Fibroblast of skin of back (primary cell): ENCODE measurements at places on chromosomes 12 and 14.

DNA sequence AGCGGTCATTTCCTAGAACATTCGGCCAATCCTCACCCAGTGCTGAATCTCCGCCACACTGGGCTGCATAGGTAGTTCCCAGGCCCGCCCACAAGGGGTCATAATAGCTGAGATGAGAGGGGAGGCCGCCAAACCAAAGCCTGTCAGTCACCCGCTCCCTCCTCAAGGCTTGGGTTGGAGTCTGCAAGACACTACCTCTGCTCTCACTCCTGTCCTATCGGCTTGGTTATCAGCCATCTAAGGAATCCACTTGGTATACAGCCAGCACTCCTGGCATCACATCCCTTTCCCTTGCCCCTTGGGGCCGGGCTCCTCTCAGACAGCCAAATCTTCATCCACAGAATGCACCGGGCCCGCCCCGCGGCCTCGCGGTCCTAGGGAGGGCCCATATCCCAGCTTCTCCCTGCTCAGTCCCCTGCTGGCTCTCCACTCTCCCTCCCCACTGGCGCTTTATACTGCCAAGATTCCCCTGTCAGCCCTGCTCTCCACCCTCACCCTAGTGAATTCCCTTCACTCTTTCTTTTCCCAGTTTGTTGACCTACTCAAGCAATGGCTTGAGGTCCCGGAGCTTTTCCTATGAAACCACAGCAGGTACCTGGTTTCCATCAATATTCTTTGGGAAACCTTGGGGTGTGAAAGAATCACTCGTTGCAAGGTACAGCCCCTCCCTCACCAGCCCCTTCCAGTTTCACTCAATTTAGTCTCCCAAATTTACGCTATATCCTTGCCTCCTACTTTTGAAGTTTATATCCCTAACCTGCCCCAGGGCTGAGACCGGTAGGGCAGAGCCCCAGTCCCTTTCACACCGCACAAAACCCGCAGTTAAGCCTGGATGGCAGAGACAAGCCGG lies 1.4 kb downstream of the IFFO1 start:
- DNase-seq = peak; percentile 81

DNA sequence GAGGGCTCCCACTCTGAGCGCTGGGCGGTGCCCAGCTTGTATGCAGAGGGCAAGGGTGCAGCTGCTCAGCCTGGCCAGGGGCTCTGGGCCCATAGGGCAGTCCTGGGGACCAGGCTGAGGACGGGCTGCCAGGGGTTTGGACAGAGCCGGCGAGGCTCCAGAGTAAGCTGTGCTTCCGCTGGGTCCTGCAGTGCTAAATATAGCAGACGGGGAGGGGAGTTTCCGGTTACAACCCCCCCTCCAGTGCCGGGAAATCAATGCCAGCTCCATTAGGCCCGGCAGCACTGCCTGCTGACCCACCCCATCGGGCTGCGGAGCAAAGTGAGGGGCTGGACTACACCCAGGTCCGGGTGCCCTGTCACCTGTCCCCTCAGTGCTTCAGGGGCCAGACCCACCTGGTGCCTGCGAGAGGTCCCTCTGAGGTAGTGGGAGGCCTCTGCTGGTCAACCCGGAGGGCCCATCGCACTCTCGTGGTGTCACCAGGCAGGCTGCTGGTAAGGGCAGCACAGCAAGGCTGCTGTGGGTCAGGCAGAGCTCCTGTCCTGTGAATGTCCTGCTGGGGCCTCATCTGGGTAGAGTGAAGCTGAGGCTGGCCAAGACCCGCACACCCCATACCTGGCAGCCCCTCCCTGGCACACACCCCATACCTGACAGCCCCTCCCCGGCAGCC lies 2.6 kb upstream of the JAG2 start:
- DNase-seq = no peak

DNA sequence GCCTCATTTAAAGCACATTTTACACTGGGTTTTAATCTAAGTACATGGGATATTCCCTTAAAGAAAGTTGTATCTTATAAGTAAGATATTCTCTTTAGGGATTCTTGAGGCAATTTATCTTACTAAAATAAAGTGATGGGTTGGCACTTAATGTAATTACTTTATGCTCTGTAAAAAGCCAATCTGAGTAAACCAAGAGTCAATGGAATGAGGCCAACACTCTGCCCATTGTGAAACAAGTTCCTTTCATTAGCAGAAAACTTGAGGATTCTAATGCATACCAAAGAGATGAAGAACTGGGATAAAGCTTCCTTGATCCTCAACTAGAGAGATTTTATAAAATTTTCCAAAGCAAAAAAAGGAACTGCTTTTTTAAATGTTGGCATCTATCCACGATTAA lies 121.2 kb downstream of the METTL25 start:
- DNase-seq = peak; percentile 30

DNA sequence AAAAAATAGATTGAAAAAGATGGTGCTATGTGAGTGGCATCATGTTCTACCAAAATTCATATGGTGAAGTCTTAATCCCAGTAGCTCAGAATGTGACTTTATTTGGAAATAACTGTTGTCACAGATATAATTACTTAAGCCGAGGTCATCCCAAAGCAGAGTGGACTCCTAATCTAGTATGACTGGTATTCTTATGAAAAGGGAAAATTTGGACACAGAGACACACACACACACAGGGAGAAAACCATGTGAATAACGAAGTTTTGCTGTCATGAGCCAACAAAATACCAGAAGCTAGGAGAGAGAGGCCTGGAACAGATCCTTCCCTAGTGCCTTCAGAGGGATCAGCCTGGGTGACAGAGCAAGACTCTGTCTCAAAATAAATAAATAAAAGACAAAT lies 62.6 kb downstream of the FAR2 start:
- DNase-seq = peak; percentile 10

DNA sequence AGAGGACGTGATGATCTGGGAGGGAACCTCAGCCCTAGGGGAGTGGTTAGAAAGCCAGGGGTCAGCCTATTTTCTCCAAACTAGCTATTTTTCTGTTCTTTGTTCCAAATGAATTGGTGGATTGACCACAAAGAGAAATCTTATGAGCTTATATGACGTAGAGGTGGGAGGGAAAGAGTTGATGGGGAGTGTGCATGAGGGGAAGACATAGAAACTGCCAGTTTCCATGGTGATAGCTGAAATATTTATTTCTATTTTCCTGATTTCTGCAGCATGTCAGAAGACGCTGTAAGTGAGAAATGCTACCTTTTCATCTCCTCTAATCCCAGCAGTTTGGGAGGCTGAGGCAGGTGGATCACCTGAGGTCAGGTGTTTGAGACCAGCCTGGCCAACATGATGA lies 51.4 kb upstream of the CISTR start:
- DNase-seq = no peak

DNA sequence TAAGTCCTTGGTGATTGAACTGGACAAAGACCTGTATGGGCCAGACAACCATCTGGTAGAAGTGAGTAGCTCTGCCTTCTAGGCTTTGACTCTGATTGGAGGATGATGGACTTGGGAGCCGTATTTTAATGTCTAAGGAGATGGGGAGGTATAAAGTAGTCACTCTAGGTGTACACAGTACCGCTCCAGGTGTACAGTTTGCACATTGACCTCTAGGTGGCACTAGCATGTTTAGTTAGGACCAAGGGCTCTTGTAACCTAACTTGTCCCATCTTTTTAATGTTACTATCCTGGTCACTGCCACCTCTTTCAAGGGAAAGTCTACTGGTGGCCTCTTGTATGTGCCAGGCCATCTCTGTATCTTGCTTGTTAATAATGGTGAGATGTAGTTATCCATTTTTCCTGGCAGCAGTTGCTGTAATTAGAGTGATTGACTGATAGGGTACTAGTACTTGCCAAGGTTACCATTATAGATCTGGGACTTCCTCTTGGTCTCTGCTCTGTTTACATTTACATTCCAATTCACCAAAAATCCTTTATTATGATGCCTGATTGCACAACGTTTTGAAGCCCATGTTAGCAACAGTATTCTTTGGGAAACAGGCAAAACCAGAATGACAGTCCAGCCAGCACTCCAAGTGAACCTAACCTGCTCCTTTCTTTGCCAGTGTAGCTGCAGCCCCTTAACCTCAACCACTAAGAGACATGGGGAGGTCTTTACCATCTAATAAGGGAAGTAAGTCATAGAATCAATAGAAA lies 3.6 kb downstream of the SMARCD1 start:
- peak; percentile 50 for DNase-seq

GRCh38 chr12:74660442-74660841 lies 122.8 kb downstream of the ATXN7L3B start:
- no peak for DNase-seq

GRCh38 chr14:94936401-94936892 lies 166.5 kb upstream of the GSC start:
- peak; percentile 73 for DNase-seq

DNA sequence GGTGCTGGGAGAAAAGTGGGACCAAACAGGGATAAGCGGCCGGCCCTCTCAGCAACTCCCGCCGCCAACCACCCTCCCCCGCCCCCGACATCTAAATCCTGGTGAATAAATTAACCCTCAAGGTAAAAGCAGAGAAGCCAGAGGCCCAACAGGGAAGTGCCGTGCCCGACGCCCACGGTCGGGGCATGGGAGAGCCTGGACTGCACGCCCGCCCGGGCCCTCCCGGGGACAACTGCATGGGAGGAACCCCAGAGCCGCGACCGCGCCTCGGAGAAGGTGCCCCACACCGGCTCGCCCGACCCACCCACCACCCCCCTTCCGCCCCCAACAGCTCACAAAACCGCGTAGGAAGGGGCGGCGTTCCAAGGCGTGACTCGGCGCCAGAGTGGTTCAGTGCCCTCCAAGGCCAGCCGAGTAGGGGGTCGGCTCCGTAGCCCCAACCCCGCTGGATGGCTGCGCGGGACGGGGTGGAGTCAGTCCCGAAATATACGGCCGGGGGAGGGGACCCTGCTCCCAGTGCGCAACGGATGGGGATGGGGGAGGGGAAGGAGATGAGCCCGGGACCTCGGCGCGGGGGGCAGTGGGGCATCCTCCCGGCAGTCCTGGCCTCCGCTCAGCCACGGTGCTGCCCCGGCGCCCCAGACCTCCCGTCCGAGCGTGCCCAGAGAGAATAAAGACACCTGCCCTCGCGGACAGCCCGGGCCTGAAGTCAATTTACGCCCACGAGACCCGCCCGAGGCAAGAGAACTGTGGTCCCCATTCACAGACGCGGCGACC lies 732 bp downstream of the SLC25A29 start:
- peak; percentile 19 for DNase-seq

GRCh38 chr12:98222135-98222534 lies 293.3 kb upstream of the TMPO start:
- DNase-seq = no peak

DNA sequence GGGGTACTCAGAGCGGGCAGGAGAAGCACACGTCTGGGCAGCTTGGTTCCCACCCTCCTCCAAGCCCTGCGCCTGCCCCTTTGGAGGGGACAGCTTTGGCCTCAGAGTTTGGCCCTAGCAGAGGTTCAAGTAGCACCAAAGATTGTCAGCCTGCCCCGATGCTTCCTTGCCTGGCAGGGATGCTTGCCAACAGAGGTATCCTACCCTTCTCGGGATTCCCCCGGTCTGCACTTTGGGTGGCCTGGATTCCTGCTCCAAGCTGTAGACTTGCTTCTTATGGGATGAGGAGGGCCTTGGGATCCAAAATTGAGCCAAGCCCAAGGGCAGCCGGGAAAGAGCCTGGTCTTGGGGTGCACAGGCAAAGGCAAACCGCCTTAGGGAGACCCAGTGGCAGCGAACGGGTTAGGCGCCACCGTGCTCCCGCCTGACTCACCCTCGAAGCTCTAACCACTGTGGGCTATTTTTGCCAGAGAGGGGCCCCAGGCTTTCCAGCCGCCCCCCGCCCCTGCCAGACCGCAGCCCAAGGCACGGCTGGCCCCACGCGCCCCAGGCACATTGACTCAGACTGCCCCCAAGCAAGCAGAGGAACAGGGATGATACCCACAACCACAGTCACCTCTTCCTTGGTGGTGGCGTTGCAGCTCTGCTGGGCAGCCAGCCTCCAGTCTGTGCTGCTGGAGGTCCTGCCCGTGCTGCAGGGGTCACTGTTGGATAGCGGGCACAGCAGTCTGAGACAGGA lies 847 bp upstream of the WNT10B start:
- peak; percentile 69 for DNase-seq

DNA sequence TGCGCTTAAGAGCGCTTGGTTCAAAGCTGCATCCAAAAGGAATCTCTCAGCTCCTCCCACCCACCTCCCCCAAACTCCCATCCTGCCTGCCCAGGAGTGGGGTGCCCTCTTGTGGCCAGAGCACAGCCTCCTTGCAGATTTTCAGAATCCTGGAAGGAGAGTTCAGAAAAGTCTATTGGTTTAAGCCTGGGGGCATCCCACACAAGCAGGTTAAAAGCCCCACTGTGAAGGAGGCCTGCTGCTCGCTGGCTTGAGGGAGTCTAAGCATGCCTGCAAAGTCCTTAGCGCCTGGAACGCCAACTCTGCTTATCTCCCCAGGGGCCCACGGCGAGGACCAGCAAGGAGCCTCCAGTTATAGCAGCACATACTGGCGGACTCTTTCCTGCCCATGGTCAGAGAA lies 297.1 kb downstream of the KSR2 start:
- DNase-seq = peak; percentile 57

DNA sequence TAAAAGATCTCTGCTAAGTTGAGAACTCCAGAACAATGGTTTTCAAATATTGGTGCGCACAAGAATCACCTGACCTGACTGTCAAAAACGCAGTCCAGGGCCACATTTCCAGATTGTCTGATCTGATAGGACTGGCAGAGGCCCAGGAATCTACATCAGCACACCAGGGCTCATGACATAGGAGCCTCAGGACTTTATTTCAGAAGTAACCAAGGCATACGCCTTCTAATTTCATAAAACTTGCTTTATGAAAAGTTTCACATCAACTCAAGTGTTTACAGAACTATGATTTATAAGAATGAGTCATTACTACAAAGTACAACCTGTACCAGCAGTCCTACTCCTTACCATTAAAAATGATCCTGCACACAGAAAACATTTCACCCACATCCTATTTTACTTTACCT lies 47.7 kb upstream of the PTPRO start:
- DNase-seq = no peak
